Mesothelial cell of epicardium (in vitro differentiated cells): ENCODE measurements at places on chromosomes 16 and 17. TPM values are rescaled to one million over a fixed set of nuclear protein-coding genes. Genes with fewer than 3 reads are reported as not detected.

SLX1A gene
- 28.2 to 39.6 TPM (median 30.3 TPM) in 3 replicates for total RNA-seq

KRTAP2-2 gene
- not detected in 3 replicates for total RNA-seq

CDH3 gene
- total RNA-seq = 179 to 180 TPM (median 180 TPM) in 3 replicates

CTRB2 gene
- total RNA-seq = not detected in 3 replicates

CDH13 gene
- total RNA-seq = 0.54 to 1.0 TPM (median 0.80 TPM) in 3 replicates

CMTR2 gene
- total RNA-seq = 25.3 to 29.2 TPM (median 28.7 TPM) in 3 replicates

ABCC11 gene
- total RNA-seq = 0.18 to 0.60 TPM (median 0.47 TPM) in 3 replicates

SLC7A6OS gene
- 20.4 to 23.3 TPM (median 22.7 TPM) in 3 replicates for total RNA-seq

C17orf78 gene
- total RNA-seq = not detected in 3 replicates

- no peak for DNase-seq
Observed at GRCh38 chr16:89080196-89080853, 13.3 kb upstream of the ACSF3 start.

GRCh38 chr17:76208120-76208519 lies 32.2 kb downstream of the RNF157 start:
- no peak for DNase-seq

- no peak for DNase-seq
Observed at GRCh38 chr17:2862197-2862596, 66.0 kb downstream of the RAP1GAP2 start.

DNA sequence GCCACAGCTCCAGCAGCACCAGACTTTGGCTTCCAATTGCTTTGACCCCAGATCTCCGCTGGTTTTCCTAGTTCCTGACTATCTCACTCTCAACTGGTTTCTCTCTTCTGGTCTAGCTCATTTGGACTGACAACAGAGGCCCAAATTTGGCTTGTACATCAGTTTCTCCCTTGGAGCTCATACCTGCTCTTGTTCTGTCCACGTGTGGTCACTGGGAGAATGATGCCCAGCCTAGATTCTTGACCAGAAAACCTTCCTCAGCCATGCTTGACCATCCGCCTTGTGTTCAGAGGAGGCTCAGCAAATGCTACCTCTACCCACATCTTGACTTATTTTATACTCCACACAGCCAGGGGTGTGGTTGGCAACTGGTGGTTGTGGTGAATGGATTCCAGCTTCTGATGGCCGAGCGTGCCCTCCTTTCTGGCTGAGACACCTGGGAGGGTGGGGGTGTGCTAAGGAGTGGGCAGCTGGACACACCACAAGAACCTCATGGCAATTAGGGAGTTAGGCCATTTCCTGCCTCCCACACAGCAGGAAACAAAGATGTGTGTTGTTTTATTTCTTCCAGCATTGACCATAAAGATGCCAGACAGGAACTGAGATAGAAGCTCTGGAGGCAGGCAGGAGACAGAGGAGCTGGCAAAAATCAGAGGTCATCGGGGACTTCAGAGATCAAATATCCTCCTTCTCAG lies 93.8 kb upstream of the FAM20A start:
- no peak for DNase-seq

GRCh38 chr17:15106540-15106939 lies 158.6 kb downstream of the PMP22 start:
- DNase-seq = no peak

GRCh38 chr17:1029922-1030644 lies 33.2 kb downstream of the TIMM22 start:
- no peak for DNase-seq

DNA sequence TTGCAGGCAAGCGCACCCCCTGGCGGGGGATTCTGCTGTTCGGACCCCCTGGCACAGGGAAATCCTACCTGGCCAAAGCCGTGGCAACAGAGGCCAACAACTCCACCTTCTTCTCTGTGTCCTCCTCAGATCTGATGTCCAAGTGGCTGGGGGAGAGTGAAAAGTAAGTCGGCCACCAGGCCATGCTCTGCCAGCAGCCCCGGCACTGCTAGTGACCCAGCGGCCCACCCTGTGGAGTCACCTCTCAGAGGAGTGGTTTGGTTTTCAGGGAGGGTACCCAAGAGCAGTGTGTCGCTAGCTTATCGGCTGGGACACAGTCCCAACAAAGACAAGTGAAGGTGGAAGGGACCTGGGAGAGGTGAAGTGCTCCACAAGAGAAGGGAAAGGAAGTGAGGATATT lies 8.2 kb downstream of the VPS4A start:
- no peak for DNase-seq

GRCh38 chr17:50807675-50808074 lies 27.7 kb upstream of the WFIKKN2 start:
- DNase-seq = no peak

DNA sequence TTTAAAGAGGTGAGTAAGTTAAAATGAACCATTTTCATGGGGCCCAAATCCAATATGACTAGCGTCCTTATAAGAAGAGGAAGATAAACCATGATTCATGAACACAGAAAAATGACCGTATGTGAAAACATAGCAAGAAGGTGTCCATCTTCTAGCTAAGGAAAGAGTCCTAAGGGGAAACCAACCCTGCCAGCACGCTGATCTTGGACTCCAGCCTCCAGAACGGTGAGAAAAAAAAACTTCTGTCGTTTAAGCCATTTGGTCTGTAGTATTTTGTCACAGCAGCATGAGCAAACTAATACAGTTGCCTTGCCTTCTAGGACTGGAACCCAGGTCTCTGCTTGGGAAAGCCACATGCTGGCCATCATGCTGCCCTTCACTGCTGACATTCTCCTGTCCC lies 4.2 kb upstream of the TMEM132E start:
- no peak for DNase-seq

DNA sequence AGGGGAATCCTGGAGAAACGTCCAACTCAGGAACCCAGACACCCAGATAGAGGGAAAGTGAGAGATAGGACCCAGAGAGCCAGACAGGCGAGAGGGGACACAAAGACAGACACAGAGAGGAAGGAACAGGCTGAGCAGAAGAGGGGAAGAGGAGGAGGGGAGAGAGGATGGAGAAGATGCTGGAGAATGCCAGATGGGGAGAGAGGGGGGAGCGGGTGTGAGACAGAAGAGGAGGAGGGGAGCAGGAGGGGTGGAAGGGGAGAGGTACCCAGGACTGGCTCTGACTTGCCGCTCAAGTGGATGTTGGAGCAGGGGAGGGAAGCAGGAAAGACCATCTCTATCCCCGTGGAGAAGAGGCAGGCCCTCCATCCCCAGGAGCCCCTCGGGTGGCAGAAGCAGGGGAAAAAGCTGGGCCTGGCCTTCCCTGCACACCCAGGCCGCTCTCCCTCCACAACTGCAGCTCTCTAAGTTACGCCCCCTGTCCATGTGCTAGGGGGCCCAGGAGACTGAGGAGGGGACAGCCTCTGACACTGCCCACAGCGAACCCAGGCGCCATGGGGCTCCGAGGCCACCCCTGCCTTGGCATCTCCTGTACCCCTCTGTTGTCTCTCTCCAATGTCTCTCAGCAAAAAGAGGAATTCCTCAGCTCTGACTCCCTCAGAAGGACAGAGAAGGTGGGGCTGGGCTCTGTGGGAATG lies 4.8 kb downstream of the PPP1R9B start:
- DNase-seq = no peak

GRCh38 chr16:90023078-90023447 lies 3.8 kb upstream of the DBNDD1 start:
- DNase-seq = no peak
